Natural killer cell (primary cell): ENCODE measurements at places on chromosomes 2 and 18.

- no peak for DNase-seq
Observed at GRCh38 chr2:207387001-207387571, 142.7 kb upstream of the CREB1 start.

DNA sequence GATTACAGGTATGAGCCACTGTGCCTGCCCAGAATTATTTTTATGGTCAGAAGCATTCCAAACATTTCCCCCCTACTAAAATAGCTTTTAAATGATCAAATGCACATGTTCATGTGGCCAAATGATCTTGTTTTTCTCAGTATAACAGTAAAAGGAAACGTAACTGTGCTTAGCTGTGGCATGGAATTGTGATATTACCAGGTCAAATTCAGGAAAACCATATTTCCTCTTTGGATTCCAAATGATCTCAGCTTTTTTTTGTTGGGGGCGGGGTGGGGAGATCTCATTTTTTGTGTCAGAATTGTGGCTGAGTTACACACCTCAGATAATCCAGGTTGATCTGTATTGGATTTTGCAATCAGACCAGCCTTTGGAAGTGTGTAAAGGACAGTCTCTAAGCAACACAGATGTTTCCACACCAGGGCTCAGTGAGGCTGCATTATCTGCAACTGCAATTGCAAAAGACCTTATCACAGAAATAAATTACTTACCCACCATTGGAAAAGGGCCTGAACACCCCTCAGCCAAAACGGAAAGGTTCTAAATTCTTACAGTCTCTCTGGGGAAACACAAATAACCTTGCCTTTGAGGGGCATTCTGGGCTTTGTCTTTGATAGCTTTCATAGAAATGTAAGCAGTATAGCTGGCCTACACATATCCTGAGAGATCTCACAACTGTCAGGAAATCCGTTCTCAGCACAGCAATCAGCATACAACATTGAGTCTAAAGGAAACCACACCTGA is 8.4 kb downstream of the CASP10 start:
- peak; percentile 69 for DNase-seq

DNA sequence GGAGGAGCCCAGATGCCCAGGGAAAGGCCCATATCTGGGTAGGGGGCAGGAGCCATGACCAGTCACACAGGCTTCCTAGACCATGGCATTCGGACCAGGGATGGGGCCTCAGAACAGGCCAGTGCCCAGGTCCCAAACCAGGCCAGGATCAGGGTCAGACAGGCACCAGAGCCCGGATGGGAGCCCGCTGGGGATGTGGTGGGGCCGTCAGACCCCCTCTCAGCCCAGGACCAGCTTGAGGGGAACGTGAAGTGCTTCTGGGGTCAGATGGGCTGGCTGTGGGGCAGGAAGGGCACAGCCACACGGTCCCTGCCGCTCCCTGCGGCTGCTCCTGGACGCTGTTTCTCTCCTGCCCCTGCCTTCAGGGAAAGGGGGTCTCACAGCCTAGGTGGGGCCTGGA is 39.1 kb downstream of the SNED1 start:
- DNase-seq = no peak

DNA sequence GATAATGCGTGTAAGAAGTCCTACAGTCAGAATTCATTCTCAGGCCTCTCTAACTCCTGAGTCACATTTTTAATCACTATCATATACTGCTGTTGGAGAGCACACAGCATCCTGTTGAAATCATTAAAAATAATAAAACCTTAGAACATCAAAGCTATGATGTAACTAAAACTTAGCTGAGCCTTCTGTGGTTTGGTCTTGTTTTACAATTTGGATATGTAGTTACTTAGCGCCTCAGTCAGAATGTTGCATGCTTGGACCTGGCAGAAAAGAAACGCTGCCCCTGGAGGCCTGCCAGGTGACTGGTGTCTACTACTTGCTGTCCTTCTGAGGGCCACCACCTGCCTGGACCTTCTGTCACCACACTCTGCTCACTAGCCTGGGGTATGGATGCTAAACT is 261.1 kb upstream of the RASGRP3 start:
- DNase-seq = no peak

DNA sequence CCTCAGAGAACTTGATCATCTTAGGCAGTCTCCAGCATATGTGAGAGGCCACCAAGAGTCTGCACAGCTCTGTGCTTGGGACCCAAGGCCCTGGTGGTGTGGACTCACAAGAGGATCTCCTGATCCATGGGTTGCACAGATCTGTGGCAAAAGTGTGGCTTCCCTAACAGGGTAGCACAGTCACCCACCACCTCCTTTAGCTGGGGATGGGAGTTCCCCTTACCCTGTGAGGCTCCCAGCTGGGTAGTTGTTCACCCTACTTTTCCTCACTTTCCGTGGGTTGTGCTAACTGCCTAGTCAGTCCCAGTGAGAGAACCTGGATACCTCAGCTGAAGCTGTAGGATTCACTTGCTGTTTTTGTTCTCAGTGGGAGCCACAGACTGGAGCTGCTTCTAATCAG is 123.7 kb downstream of the FTCDNL1 start:
- DNase-seq = no peak
